Hematopoietic multipotent progenitor cell treated with erythropoietin and hydrocortisone succinate and interleukin-3 and kit ligand, for 17 days (in vitro differentiated cells): ENCODE measurements at places on chromosomes 7 and 10.

- no peak for DNase-seq
Observed at GRCh38 chr10:129253161-129253864, 213.7 kb upstream of the MGMT start.

GRCh38 chr7:1674161-1675035, 4.3 kb downstream of the ELFN1 start:
- no peak for DNase-seq

GRCh38 chr10:86598151-86598550, 56.2 kb upstream of the OPN4 start:
- DNase-seq = no peak

DNA sequence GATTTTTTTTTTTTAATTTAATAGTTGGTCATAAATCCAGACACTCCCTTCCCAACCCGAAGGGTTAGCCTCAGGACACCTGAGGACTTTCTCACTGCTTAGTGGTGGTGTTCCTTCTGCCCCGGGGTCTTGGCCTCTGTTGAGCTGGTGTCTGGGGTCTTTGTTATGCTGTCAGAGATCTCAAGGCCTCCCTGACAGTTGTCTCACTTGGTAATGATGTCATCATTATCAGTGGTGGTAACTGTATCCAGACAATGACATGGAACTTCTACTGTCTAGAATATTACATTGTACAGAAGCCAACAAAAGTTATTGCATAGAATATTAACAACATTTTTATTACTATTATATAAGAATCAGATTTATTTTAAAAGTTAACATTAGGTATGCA, 32.9 kb downstream of the PPP2R2D start:
- no peak for DNase-seq

DNA sequence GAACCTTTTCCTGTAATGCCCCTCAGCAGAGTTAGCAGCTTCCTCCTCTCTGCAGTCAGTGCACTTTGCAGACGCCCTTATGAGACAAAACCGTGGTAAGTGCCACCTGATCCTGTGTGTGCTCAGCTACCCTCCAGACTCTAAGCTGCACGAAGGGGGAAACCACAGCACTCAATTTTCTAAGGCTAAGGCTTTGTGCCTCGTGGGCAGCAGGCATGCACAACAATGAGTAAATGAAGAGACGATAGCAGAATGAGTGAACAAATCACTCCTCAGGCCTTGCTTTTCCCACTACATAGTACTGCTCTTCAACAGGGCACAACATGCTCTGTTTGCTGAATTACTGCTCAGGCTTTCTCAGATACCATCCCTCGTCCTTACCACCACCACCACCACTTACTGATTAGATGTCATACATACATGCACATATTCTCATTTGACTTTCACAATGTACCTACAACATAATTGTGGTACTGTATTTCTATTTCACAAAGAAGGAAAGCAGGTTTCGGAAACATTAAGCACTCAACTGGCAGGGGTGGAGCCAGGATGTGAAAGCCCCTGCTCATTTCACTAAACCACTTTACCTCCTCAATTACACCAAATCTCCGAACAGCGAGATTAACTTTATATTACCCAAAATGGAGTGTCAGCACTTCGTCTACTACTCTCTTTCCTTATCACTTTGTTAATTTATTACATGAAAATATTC, 85.4 kb downstream of the ICA1 start:
- DNase-seq = no peak

GRCh38 chr10:89147256-89147655, 59.9 kb downstream of the CH25H start:
- DNase-seq = no peak

DNA sequence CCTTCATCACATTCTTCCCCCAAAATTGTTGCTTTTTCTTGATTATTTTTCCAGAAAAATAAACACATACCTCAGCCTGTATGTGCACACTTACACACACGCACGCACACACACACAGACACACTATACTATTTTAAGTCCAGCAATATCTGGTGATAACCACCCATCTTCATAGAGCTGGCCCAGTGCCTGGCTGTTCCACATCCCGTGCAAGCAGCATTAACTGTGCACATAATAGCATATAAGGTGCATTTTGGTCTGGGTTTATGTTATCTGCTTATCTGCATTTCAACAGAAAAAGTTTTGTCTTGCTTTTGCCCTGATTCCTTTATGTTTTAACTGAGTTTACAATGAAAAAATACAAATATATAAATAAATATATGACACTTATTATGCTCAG, 143.1 kb upstream of the KLF6 start:
- DNase-seq = no peak

- DNase-seq = no peak
Observed at GRCh38 chr10:104321725-104322415, 16.4 kb downstream of the ITPRIP start.

GRCh38 chr7:147861058-147861716, 729.4 kb upstream of the C7orf33 start:
- DNase-seq = no peak

DNA sequence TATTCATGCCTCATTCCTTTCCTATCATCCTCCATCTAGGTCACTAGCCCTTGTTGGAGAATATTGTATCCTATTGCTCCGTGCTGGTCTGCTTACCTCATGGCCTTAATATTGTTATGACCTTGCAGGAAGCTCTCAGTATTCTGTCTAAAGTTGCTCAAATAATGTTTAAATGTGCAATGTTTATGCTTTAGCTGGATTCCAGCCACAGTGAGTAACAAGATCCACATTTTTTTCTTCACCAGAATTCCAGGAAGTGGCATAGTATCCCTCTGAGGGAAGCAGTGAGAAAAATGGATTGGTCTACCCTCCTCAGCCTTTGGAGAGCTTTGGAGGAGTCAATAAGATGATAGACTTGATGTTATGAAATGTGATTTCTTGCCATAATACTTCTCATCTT, 402.6 kb downstream of the NRG3 start:
- DNase-seq = no peak

GRCh38 chr7:32212321-32212720, 142.1 kb upstream of the PDE1C start:
- no peak for DNase-seq

DNA sequence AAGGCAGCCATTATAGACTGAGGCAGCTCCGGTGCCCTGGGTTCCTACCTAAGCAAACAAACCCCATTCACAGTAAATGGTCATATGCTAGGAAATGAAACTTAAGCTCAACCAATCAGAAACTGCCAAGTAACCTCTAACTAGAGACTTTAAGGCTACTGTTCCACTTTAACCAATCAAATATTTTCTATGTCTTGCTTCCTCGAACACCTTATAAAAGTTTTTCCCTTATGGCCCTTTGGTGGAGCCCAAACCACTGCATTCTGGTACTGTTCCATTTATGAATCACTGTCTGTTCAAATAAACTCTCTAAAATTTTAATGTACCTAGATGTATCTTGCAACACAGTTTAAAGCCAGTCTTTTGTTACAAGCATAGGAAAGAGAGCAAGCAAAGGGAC, 361.1 kb downstream of the HGF start:
- DNase-seq = no peak

DNA sequence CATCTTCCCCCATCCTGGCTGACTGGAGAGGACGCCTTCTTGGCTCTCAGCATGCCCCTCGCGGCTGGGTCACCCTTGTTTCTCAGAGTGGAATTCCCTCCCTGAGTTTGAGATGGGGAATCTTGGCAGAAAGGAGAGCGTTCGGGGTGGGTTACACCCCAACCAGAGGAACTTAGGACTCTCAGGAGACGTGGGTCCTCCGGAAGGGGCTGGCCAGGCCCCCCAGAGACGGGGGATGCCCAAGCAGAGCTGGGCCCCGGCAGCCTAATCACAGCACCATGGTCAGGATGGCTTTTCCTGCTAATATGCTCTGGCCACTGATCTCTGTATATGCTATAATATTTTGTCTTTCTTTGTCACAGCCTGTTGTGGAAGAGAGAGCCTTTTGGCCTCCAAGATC, 214.3 kb downstream of the WDR37 start:
- DNase-seq = no peak

DNA sequence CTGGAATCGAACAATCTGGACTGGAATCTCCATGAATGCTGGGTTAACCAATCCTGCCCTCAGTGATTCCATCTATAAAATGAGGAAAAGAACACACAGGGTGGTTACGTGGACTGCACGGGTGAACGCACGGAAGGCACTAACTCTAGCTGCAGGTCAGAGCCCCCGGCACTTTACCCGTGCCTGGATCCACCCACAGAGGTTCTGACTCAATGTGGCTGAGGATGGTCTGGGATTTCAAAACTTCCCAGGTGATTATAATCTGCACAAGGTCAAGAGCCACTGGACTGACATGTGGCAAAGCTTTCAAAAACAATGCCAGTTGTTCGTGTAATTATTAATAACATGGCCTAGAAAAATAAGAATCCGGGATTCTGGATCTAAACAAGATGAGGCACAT, 29.2 kb downstream of the KIAA1549 start:
- DNase-seq = no peak

DNA sequence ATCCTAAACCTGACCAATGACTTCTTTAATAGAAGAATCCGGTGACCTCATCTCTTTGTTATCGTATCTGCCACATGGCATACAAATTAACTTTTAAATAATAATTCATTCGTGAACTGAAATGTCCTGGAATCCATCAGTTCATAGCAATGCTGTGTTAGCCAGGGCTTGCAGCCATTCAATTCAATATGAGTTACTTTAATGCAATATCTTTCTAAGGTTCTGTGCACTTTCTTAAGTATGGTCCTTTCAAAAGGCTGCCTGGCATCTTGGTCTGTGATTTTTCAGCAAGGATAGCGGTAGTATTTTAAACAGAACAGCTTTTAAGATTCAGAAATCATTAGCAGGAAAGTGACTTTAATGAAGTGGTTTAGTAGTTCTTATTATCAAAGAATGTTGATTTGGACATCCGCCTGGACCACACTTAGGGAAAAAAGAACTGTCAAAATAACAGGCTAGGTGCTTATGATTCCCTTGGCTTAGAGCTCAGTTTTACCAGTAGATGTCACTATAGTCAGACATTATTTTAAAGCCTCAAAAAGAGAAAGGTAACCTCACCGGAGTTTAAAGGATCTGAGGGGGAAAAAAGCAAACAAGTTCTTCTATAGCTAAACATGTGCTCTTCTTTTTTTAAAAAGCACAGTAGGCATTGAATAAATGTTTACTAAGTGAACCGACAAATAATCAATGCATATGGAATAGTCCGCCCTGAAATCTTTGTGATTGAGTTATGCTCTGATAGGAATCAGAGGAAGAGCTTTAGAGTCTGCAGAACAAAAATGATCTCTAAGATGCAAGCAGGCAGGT, 22.7 kb downstream of the SLC35G1 start:
- DNase-seq = no peak

- DNase-seq = no peak
Observed at GRCh38 chr7:26584987-26585665, 279.3 kb downstream of the SKAP2 start.

DNA sequence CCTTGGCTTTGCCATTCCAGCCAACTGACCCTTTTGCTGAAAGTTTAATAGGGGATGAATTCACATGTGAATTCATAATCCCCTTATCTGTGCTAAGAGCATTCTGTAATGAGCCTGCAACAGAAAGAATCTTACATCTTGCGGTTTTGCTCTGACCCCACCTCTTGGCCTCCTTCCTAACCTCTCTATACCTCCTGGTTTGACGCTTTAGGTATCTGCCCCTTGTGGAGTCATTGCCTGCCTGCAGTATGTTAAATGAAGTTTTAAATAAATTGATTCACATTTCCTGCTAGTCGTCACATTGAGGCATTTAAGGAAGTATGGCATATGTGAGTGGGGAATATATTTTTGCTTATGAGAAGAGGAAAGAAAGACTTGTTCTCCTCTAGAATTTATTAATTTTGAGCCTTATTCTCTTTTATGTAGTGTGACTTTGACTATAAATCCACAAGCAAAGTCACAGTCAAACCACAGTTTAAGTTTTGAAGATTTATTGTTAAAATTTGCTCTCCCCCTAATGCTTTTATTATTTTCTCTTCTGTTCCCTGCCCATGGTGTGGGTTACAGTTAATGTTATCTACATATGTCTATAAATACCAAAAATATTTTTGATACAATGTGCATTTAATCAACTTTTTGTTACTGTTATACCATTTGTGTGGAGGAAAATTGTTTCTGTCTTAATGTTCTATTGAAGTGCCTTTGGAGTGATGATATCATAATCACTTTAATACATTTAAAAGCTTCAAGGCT, 60.9 kb downstream of the LRMDA start:
- DNase-seq = no peak

GRCh38 chr10:114547056-114547455, 111.0 kb downstream of the ABLIM1 start:
- DNase-seq = no peak
